ENCODE measurements at places on chromosomes 4 and X. TPM values are rescaled to one million over a fixed set of nuclear protein-coding genes. Genes with fewer than 3 reads are reported as not detected.

CT83 gene
- total RNA-seq, result not detected

DNA sequence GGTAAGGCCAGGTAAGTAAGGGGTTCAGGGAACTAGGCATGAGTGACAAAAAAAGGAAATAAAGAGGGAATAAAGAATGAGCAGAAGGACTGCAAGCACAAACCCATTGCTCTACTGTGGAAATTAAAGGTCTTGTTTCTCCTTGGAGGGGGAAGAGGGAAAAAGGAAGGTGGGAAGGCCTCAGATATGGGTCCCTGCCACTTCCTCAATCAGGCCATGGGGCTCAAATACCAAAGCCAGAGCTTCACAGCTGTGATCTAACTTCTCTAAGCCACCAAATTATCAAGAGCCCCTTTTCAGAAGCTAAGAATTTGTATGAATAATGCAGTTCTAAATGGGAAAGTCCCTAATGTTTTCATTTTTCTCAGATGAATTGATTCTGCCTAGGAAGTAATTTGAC is 4.7 kb downstream of the USP51 start:
- no peak for DNase-seq

DNA sequence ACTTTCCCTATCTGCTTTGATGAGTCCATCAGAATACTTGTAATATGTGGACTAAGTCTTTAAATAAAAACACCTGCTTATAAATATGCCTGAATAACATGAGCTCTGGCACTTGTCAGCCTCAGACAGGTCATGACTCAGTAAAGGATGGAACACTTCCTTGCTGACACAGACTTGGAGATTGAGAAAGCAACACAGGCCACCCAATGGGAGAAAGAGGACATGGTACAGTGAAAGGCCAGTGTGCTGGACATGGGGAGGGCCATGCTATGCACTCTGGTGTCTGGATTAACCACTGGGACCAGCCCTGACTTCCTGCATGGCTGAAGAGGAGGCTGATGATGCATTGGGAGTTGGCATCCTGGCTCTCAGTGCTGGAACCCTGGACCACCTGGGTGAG is 149.5 kb downstream of the DHRSX start:
- no peak for DNase-seq

UGT8 gene
- 47.1 TPM for total RNA-seq
